ENCODE measurements at places on chromosomes 13 and 19.

DNA sequence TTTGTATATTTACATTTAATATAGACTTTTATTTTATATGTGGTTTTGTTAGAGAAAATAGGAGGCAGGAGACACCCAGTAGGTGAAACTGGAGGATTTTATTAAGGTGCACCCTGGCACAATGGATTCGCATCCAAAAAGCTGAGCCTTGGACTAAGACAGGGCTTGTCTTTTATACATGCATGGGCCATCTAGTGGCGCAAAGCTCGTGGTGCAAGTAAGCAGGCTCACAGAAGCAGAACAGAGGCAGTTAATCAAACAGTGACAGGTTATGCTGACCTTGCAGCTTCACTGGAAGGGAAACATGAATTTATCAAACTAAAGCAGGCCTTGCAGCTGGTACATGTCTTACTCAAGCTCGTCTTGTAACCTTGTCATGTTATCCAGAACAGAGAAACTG is 58.8 kb upstream of the ZNF681 start:
- peak; percentile 47 for DNase-seq

GRCh38 chr13:44719857-44720671 is 143.9 kb upstream of the TSC22D1 start:
- DNase-seq: no peak

DNA sequence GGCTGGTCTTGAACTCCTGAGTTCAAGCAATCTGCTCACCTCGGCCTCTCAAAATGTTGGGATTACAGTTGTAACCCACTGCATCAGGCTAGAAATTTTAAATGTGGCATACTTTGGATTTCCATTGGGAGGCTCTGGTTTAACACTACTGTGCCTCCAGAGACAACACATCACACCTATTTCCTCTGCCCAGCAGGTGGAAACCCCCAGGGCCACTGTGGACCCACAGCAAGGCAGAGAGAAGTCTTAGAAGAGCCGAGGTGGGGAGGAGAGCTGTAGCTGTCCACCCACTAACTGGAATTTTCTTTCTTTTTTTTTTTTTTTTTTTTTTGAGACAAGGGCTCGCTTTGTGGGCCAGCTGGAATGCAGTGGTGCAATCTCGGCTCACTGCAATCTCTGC is 39.4 kb downstream of the IER2 start:
- DNase-seq: peak; percentile 47

GRCh38 chr13:111219280-111219679 is 101.2 kb upstream of the TEX29 start:
- DNase-seq: no peak

GRCh38 chr13:102779436-102780159 is 6.0 kb upstream of the TEX30 start:
- no peak for DNase-seq

DNA sequence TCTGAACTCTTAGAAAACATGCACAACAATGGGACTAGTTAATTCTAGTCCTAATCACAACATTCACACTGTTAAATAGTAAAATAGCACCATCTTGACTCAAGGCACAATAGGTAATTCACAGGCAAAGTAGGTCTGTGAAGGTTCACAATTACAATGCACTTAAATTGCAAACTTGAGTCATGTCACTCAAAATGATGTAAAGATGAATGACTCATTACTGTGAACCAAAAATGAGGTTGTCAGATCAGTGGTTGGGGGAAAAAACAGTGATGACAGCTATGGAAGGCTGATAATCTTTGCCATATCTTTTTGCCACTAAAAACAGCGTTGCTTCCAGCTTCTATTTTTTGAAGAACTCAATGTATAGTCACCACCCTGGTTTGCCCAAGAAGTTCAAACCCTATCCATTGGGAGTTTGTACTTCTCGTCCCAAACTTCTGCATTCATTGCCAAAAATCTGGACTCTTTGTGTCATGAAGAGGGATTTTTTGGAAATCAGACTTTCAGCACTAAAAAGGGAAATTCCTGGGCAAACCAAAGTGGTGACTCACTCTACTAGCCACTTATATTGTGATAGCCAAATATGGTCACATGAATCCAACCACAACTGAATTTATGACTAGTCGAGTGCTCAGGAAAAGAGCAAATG is 200.9 kb upstream of the TMTC4 start:
- DNase-seq: no peak

GRCh38 chr13:29511980-29512379 is 83.5 kb downstream of the SLC7A1 start:
- DNase-seq: no peak

DNA sequence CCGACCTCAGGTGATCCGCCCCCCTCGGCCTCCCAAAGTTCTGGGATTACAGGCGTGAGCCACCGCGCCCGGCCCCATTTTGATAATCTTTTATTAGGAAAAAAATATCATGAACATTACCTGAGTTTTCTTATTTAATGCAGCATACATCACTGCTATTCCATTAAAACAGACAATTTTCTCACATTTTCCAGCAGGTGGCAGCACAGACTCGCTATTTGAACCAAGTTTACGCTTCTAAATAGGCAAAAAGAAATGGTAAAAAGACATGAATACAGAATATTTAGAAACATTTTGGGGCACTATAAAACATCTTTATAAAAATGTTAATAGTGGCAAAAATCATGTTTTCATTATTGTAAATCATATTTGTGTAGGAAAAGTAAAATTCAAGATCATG is 903.1 kb downstream of the SLITRK6 start:
- DNase-seq: no peak

- DNase-seq: peak; percentile 65
Observed at GRCh38 chr19:5563008-5563431, 4.7 kb downstream of the TINCR start.

- no peak for DNase-seq
Observed at GRCh38 chr19:18774782-18775444, 16.2 kb downstream of the COMP start.
